PC-9 (cell line): ENCODE measurements at places on chromosomes 1 and 21. TPM values are rescaled to one million over a fixed set of nuclear protein-coding genes. Genes with fewer than 3 reads are reported as not detected.

- DNase-seq, result peak; percentile 83
- no peaks in the 10 kb centered on the region for H3K36me3 ChIP-seq
- peak overlapping the region; percentile 70 for H3K27ac ChIP-seq
- no peak overlapping the region for H3K4me3 ChIP-seq
- peaks cover 48% of the 10 kb centered on the region for H3K4me1 ChIP-seq
Observed at GRCh38 chr1:228452194-228453021, 34.8 kb upstream of the RNF187 start.

DNA sequence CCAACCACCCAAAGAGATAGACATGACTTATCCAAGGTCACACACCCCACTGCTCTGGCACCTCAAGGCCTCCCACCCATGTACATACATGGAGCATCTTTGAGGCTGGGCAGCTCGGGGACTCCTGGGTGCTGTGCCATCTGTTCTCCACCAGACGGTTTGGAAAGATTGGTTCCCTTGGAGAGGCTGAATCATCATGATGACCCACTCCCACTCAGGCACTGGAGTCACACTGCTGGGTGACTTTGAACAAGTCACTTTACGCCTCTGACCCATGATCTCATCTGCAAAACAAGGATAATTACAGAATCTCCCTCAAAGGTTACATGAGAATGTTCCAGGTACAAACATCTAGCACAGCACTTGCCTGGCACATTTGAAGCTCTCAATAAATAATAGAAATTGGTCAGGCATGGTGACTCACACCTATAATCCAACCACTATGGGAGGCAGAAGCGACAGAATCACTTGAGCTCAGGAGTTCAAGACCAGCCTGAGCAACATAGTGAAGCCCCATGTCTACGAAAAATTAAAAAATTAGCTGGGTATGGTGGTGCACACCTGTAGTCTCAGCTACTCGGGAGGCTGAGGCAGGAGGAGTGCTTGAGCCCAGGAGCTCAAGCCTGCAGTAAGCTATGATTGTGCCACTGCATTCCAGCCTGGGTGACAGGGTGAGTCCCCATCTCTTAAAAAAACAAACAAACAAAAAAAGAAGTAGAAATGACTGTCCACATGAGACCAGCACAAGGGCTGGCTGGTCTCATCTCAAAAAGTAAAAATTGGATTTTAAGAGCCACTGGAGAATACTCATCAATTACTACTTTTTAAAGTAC lies 74.9 kb downstream of the RRAGC start:
- DNase-seq, result no peak
- H3K4me1 ChIP-seq, result no peaks in the 10 kb centered on the region
- no peak overlapping the region for H3K27ac ChIP-seq
- H3K27me3 ChIP-seq, result peaks cover 94% of the 10 kb centered on the region
- H3K36me3 ChIP-seq, result no peaks in the 10 kb centered on the region

DNA sequence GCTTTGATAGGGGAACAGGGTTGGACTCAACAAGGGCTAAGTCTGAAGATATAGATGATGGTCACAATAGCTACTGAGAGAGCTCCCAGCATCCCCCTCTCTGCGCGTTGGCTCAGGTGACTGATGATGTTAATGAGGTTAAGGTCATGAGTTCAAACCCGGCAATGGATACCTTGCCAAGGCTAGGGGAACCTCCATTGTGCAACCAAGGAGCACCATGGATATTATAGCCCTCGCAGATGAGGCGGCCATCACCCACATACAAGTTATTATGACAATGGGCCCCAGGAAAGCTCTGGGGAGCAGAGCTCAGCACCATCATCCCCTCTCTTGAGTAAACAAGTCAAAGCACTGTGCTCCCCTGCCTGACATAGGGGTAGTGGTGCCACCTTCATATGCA lies 8.2 kb downstream of the KCNA2 start:
- H3K4me3 ChIP-seq, result no peak overlapping the region
- H3K27ac ChIP-seq, result no peak overlapping the region
- no peak for DNase-seq

DNA sequence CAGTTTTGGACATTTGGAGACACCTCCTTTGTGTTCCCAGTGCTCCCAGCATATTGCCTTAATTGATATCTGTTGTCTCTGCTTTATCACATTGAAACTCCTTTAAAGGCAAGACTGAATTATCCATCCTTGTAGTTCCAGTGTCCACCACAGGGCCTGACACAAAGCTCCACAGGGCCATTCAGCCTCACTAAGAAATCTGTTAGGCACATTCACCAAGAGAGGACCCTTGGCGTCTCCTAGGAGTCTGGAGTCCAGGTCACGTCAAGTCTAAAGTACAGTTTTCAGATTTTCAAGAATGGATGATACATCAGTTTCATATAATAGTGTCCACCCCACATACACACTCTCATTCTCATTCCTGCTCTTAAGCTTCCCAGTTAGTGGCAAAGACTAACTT lies 4.8 kb downstream of the ACP6 start:
- 0 out of 2 replicates have a peak overlapping the region, but pooled peaks have one; percentile 17 for H3K4me3 ChIP-seq
- peaks cover 45% of the 10 kb centered on the region for H3K36me3 ChIP-seq
- H3K27ac ChIP-seq, result no peak overlapping the region
- DNase-seq, result no peak

GRCh38 chr1:14891991-14892390 lies 261.6 kb upstream of the TMEM51 start:
- H3K4me1 ChIP-seq, result no peaks in the 10 kb centered on the region
- H3K4me3 ChIP-seq, result no peak overlapping the region
- no peaks in the 10 kb centered on the region for H3K27me3 ChIP-seq
- H3K36me3 ChIP-seq, result no peaks in the 10 kb centered on the region

GRCh38 chr1:53368314-53369033 lies 40.6 kb upstream of the LRP8 start:
- H3K4me1 ChIP-seq, result no peaks in the 10 kb centered on the region
- no peaks in the 10 kb centered on the region for H3K36me3 ChIP-seq
- no peaks in the 10 kb centered on the region for H3K27me3 ChIP-seq
- no peak overlapping the region for H3K4me3 ChIP-seq

DNA sequence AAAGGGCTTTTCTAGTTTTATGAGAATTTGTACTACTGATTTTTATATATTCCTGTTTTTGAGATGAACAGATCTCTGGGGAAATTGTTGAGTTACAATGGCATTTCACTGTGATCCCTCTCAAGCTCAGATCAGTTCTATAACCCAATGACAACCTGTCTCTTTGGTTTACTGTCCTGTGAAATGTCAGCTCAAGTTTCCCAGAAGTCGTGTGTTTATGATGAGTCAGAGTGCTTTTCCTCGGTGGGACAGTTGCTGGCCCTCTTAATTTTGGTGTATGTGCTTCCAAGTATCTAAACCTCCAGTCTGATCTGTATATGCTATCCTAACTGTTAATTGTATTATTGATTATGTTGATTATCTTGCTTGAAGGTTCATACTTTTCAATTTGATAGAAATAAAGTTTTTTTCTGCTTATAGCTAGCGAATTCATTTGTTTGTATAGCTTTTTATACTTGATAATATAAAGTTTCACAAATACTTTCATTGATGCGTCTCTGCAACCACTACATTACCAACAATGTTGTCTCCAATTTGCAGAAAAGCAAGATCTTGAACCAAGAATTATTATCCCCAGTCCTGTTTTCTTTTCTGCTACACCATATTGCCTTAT lies 77.5 kb upstream of the DNAJC6 start:
- no peak for DNase-seq
- H3K4me3 ChIP-seq, result no peak overlapping the region
- no peaks in the 10 kb centered on the region for H3K4me1 ChIP-seq

- H3K36me3 ChIP-seq, result no peaks in the 10 kb centered on the region
- no peak overlapping the region for H3K27ac ChIP-seq
- H3K4me3 ChIP-seq, result no peak overlapping the region
- DNase-seq, result no peak
Observed at GRCh38 chr1:223228931-223229528, 86.0 kb upstream of the TLR5 start.

DNA sequence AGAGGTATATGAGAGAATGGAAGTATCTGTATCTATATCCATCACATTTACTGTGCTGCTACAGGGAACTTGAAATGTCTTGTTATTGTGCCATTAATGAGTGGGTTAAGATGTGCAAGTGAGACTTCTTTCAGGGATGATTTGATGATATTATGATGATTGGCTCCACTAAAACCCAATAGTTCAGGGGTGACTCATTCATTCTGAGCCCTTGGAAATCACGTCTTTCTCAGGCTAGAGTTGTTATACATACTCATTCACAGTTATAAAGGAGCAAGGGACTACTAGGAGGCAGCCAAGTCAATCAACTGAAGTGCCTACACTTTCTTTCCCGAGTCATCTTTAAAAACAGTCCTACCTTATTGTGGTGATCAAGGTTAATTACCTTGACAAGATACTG lies 1109.8 kb upstream of the B3GALT2 start:
- no peaks in the 10 kb centered on the region for H3K27me3 ChIP-seq
- no peak for DNase-seq
- no peak overlapping the region for H3K27ac ChIP-seq

- no peak for DNase-seq
- no peak overlapping the region for H3K4me3 ChIP-seq
- H3K36me3 ChIP-seq, result no peaks in the 10 kb centered on the region
- H3K4me1 ChIP-seq, result peaks cover 7% of the 10 kb centered on the region
- H3K27me3 ChIP-seq, result no peaks in the 10 kb centered on the region
Observed at GRCh38 chr1:27106561-27107323, 48.2 kb downstream of the SLC9A1 start.

DNA sequence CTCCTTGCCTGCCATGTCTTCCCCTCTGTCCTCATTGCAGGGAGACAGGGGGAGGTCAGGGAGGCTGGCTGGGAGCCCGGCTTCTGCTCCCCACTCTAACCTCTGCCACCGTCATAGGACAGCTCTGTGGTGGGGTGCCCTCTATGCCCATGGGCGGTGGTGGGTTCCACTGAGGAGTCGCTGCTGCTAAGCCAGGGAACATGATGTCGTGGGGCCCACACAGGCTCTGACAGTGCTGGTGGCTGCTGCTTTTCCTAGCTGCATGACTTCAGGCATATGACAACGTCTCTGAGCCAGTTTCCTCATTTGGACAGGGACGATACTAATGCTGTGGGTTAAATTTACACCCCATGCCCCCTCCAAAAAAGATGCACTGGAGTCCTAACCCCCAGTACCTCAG lies 14.7 kb downstream of the KCNA10 start:
- H3K36me3 ChIP-seq, result no peaks in the 10 kb centered on the region
- no peak overlapping the region for H3K27ac ChIP-seq
- DNase-seq, result no peak

- H3K4me3 ChIP-seq, result no peak overlapping the region
- no peak overlapping the region for H3K27ac ChIP-seq
- H3K36me3 ChIP-seq, result no peaks in the 10 kb centered on the region
- no peaks in the 10 kb centered on the region for H3K27me3 ChIP-seq
- H3K4me1 ChIP-seq, result no peaks in the 10 kb centered on the region
- no peak for DNase-seq
Observed at GRCh38 chr1:17596651-17597509, 57.4 kb downstream of the ARHGEF10L start.

DNA sequence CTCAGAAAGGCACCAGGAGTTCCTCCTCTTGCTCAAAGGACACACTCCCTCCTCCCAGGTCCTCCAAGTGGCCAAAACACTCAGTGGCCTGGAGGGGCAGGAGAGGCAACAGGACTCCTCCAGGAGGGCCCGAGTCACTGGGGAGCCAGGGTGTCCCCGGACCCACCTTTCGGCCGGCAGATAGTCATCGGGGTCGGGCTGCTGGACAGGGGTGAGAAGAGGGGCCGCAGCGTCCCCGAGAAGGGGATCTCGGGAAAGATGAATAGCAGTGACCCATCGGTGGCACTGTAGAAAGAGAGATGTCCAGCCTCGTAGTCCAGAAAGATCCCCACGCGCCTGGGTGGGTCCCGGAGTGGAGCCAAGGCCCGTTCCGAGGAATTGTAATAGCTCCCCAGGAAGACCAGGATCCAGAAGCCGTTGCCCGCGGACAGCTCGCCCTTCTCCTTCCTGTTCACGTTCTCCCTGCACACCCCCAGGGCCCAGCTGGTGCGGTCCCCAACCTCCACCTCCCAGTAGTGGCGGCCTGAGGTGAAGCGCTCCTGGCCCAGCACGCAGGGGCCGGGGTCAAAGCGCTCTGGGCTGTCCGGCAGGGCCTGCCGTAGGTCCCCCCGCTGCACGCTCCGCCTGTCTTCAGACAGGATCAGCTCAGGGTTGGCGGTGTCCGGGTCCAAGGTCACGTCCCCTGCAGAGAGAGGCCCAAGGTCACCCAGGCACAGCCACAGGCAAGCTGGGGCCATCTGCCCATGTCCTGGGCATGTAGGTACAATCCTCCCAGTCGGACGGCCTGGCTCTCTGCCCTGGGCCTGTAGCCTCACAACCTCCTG lies 11.9 kb downstream of the TRIM11 start:
- H3K4me3 ChIP-seq, result no peak overlapping the region
- H3K27me3 ChIP-seq, result no peaks in the 10 kb centered on the region
- peaks cover 15% of the 10 kb centered on the region; the same call in 1 of the 2 replicates for H3K36me3 ChIP-seq
- H3K27ac ChIP-seq, result no peak overlapping the region

GRCh38 chr21:45889961-45890360 lies 91.6 kb upstream of the COL6A1 start:
- H3K4me1 ChIP-seq, result peaks cover 15% of the 10 kb centered on the region
- no peak overlapping the region for H3K4me3 ChIP-seq
- no peaks in the 10 kb centered on the region for H3K36me3 ChIP-seq
- no peak overlapping the region for H3K27ac ChIP-seq

- no peak for DNase-seq
- H3K27me3 ChIP-seq, result no peaks in the 10 kb centered on the region
- H3K4me3 ChIP-seq, result no peak overlapping the region
- no peaks in the 10 kb centered on the region for H3K4me1 ChIP-seq
- H3K27ac ChIP-seq, result no peak overlapping the region
Observed at GRCh38 chr1:3594706-3595377, 16.5 kb downstream of the MEGF6 start.

GRCh38 chr1:90347366-90347765 lies 352.5 kb downstream of the ZNF326 start:
- H3K4me1 ChIP-seq, result no peaks in the 10 kb centered on the region
- DNase-seq, result no peak
- no peaks in the 10 kb centered on the region for H3K36me3 ChIP-seq
- no peaks in the 10 kb centered on the region for H3K27me3 ChIP-seq
- H3K4me3 ChIP-seq, result no peak overlapping the region
- H3K27ac ChIP-seq, result no peak overlapping the region

GRCh38 chr1:241136389-241136788 lies 220.6 kb downstream of the RGS7 start:
- H3K4me1 ChIP-seq, result no peaks in the 10 kb centered on the region
- no peaks in the 10 kb centered on the region for H3K36me3 ChIP-seq
- peaks cover 8% of the 10 kb centered on the region; the same call in 1 of the 2 replicates for H3K27me3 ChIP-seq
- no peak overlapping the region for H3K4me3 ChIP-seq
- no peak overlapping the region for H3K27ac ChIP-seq

The CD1B gene
- not detected in 2 replicates for total RNA-seq

The TSSK3 gene
- total RNA-seq, result 3.8 and 3.9 TPM in 2 replicates

The PDC gene
- not detected in 2 replicates for total RNA-seq

The NBPF4 gene
- 0.68 and 0.70 TPM in 2 replicates for total RNA-seq

The ACOT11 gene
- 24.9 and 25.7 TPM in 2 replicates for total RNA-seq

The SPRR2D gene
- not detected in 2 replicates for total RNA-seq
